RWPE1 (cell line): ENCODE measurements at places on chromosomes 11 and 22.

- no peak for DNase-seq
Observed at GRCh38 chr11:88312628-88313027, 24.9 kb downstream of the CTSC start.

- DNase-seq = no peak
Observed at GRCh38 chr11:12598330-12599256, 75.6 kb upstream of the TEAD1 start.

DNA sequence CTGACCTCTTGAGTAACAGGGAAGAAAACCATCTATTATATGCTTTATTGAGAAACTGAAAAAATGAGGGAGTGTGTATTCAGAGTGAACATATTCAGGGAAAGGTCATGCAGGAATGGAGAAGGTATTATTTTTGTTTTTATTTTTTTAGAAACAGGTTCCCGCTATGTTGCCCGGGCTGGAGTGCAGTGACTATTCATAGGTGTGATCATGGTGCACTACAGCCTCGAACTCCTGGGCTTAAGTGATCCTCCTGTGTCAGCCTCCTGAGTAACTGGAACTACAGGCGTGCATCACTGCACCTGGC is 8.7 kb upstream of the RCE1 start:
- DNase-seq = no peak

DNA sequence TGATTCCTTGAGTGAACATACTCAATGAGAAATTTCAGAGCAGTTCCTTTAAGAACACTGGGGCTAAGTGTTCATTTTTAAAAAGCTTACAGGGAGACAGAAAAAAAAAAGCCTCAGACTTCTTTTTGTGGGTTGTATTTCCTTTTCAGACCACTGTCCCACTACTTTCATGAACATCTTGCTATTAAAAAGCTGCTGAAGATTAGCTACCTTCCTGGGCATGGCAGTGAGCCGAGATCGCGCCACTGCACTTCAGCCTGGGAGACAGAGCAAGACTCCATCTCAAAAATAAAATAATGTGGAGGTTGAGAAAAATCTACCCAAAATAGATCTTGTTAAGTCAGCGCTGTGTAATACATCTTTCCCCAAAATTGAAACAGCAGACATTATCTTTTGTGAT is 10.8 kb downstream of the TRAF6 start:
- no peak for DNase-seq

DNA sequence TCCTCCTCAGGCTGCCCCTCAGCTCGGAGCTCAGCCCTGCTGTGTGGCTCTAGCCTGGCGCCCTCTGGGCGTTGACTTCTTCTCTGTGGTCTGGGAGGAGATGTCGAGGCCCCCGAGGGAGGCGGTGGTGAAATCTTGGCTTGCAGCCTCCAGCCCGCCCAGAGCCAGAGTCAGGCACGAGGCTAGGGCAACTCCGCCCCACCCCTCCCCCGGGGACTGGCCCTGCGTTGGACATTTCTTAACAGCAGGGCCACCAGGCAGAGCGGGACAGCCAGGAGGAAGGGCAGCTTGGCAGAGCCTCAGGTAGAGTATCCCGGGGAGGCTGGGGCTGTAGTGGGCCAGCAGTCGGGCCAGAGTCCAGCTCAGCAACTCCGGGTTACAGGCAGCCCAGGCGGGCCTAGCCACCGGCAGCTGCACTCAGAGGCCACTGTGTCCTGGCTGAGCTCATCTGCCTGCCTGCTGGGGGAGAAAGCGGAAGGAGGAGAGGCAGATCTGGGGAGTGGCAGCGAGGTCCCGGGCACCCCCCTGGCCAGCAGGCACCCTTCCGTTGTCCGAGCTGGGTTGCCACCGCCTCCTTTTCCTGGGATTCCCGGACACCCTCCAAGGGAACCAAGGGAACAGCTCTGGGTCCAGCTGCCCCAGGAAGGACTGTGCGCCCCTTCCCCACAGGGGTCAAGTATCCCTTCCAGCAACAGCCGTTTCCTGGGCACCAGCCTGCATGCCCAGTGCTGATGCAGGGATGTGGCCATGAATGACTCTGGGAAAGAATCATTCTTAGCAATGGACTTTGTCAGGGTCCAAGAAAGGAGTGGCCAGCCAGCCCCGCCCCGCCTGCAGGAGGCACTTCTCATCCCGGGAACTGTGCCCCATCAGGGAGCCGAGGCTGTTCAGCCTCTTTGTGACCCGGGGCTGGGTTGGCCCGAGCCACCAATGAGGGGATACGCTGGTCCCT is at the start of gene ALDH3B1:
TSS of gene ALDH3B1 (plus strand) at position 238 of the 952 bp plus-strand sequence. CDS start 4,971 bp downstream, outside the sequence.
- peak; percentile 70 for DNase-seq

- DNase-seq = no peak
Observed at GRCh38 chr11:96893988-96894387, 504.2 kb downstream of the JRKL start.

- no peak for DNase-seq
Observed at GRCh38 chr22:19061471-19062138, 60.6 kb downstream of the DGCR2 start.

DNA sequence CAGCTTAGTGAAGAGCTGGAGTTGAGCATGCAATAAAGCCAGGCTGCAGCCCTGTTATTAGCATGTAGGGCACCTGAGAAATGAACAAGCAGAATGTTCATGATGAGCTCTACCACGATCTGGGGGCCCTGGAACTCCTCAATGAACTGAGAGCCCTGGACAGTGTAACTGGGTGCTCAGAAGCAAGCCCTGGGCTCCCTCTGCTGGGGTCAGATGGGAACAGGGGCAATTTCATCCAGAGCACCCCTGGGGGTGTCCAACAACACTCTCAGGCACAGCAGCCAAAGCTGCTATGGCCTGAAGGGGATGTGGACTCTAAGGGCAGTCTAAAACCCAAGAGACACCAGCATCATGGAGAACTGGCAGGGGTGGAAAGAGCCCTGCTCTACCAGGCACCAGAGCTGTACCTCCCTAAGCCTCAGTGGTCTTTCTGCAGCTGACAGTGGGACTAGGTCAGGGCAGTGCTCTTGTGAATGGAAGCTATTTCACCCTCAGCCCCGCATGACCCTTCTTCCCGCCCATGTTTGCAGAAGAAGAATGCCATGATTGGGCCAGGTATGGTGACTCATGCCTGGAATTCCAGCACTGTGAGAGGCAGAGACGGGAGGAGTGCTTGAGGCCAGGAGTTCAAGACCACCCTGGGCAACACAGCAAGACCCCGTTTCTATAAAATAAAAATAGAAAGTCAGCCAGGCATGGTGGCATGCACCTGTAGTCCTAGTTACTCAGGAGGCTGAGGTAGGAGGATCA is 28.9 kb downstream of the THOC5 start:
- DNase-seq = peak; percentile 12

DNA sequence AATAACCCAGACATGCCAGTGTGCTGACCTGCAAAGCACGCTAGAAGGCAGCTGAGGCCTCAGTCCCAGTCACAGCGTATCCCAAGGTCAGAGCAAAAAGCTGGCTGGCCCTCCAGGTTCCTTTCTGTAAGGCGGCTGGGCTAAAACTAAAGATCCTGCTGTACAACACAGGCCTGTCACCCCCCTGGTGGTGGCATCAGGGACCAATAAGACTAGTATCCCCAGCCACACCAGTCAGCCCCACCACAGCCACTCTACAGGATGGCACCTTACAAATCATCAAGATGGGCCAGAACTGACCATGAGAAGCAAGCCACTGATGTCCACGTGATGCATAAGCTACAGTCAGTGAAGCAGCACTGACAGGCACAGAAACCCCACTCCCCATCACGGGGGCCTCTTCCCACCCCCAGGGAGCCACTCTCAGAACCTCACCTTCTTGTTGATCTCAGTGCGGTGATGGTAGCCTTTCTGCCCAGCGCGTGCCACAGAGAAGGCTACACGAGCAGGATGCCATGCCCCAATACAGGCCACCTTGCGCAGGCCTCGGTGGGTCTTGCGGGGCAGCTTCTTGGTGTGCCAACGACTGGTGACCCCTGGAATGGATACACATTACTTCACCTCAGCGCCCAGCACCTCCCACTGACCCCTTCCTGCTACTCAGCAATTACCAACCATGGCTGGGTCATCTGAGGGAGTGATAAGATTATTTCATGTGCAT is 5.0 kb downstream of the RPL3 start:
- no peak for DNase-seq

- no peak for DNase-seq
Observed at GRCh38 chr11:129013737-129014475, 71.2 kb upstream of the TP53AIP1 start.

DNA sequence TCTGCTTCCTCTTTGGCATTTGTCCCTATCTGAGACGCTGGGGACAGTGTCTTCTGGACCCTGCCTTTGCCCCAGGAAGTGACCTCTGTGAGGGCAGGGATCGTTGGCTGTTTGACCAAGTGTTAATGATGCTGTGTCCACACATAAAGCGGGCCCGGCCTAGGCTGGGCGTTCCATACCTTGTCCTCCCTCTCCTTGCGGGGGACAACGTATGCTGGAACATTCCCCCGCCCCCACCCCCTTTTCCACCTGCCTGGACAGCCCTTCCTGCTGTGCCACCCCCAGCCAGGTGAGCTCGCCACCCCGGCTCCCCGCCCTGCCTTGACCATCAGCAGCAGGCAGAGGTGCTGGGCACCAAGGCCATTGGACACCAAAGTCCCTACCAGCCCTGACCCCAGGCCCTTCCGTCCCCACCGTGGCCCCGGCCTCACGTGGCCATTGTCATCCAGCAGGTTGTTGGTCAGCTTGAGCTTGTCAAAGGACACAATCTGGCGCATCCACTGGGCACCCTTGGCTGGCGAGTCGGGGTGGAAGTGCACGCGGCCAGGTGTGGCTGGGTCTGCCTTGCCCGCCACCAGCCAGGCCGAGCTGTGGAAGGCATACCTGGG is 4.1 kb upstream of the NUDT8 start:
- no peak for DNase-seq

GRCh38 chr22:41152902-41153301 is 52.2 kb upstream of the L3MBTL2 start:
- DNase-seq = no peak

DNA sequence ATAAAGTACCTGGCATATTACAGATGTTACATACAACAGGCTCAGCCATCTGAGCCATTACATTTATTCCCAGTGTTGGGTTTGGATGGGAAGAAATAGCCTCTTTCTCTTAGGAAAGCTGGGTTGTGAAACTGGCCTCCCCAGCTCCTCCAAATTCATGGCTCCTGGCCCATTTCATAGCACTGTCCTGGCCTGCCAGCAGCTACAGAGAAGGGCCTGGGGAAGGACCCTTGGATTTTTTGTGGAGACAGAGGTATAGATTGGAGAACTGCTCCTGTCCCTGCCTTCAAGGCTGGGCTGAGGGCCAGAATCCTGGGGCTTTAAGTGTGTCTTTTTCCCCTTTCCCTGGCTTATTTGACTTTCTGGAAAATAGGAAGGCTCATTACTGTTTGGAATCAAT is 18.0 kb downstream of the PKNOX2 start:
- DNase-seq = no peak

DNA sequence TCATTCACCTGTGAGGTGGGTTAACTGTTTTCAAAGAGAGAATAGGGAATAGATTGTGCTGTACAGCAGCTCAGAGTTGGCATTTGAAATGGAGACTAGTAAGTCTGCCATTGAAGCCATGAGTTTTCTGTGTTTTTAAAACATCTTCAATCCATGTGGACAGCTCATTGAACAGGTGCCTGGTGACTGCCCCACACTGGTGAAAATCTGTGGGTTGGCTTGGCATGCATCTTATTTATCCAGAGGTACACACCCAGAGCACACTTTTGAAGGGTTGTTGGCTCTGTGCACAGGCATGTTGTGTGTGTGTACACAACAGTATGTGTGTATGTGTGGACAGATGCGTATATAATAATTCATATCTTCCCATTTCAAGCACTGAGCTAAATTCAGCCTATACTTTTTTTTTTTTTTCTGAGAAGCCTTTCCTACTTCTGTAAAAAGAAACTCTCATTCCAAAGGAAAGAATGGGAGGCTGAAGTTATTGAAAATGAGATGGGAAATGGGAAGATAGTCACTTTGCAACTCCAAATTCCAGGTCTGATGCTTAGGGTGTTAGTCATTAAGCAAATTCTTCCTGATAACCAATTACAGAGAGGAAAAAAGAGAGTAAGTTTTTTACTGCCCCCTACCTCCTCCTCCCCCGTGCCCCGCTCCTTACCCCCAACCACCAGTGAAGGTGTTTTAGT is 7.0 kb upstream of the LYVE1 start:
- DNase-seq = no peak

GRCh38 chr22:43099095-43099494 is 9.9 kb upstream of the TTLL1 start:
- no peak for DNase-seq

- no peak for DNase-seq
Observed at GRCh38 chr22:30861131-30861530, 107.4 kb downstream of the MORC2 start.

- DNase-seq = peak; percentile 81
Observed at GRCh38 chr22:41285441-41285819, 557 bp downstream of the RANGAP1 start.
